HFF-Myc (cell line): ENCODE measurements at places on chromosomes 7 and 10.

DNA sequence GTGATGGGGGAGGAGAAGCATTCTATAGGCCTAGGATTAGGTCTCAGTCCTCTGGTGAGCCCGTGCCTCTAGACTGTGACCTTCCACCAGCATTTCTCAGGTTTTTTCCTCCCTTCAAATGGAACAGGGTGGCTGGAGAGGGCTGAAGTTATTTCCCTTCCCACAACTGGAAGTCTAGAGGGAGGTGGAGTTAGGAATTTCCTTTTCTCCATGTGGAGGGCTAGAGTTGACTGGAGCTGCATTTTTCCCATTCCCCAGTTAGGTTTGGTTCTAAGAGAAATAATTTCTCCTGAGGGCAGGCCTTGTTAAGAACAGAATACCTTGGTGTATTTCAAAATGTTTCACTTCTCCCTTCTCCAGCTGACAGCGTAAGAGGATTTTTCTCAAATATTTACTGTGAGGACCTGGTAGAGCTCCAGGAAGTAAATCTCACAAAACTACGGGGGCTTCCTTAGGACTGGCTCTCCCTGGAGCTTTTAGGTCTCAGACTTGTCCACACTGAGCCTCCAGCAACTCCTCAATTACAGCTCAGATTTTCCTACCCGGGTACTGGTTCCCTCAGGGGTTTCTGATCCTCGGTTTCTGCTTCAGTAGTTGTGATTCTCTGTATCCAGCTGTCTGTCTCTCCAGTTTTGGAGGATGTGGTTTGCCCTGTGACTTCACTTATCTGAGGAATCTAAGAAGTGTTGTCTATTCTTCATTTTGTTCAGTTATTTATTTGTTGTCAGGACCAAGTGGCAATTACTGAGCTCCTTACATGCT is 6.0 kb upstream of the REEP3 start:
- no peak for DNase-seq

GRCh38 chr10:94219829-94220228 is 142.9 kb downstream of the NOC3L start:
- no peak for DNase-seq

DNA sequence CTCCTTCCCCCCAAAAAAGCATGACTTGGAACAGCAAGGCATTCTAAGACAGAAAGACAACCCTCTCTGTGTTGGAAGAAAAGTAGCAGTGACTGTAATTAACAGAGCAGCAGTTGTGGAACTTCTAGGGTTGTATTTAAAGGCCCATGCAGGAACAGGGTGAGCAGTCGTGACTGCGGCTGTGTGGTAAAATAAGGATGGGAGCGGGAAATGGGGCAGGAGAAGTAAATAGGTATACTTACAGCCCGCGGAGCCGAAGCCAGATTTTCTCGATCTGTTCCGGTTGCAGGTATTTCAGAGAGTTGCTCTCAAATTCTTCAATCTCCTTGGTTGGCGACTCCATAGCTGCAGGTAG is 179 bp downstream of the PDE1C start:
- DNase-seq = no peak

DNA sequence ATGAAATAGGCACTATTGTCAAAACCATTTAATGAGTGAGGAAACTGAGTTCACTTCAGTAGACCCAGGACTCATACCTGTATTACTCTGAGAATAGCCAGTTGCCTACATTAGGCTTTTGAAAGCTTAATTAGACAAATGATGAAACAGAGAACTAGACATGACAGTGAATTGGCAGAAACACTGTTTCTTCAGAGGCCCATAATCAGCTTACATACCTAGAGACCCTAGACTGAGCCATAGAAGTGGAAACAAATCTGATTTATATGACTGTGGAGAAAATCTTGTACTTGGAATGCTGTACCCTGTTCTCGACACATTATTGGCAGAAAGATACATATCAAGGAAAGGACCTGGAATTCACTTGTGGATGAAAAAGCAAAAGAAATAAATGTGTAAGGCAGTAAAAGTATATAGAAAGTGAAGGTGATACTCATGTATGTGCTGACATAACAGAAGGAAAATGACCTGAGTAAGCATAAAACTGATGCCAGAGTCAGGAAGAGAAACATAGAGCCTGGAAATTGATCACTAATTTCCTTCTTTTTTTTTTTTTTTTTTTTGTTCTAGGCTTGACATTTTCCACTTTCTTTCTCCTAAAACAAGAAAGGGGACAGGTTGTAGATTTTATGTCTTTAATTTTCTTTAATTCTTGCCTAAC is 251.5 kb downstream of the BICC1 start:
- no peak for DNase-seq

DNA sequence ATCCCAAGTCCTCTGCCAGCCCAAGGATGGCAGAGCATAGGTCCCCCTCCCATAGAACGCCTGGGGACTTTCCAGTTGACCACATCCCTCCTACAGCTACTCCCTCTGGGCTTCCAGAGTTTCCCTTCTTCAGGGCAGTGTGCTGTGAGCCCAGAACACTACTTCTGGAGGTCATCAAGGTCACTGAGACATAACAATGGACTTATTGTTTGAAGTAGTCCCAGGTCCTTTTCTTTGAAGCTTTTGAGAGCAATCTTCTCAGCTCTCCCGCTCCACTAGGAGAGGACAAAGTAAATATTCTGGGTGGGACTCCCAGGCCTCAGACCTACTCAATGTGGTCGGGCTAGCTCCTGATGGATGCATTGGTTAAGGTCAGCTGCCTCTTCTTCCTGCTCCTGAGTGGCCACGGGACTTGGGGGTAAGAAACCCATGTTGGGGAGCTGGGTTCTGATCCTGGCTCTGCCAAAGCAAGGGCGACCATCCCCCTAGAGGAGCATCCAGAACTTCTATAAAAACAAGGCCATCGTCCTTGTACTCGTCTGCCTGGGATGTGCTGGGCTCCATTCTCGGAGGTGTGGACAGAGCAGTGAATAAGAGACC is 83.5 kb upstream of the DDC start:
- no peak for DNase-seq

GRCh38 chr10:80264081-80265056 is 25.1 kb downstream of the MAT1A start:
- DNase-seq = no peak
